PC-3 (cell line): ENCODE measurements at places on chromosomes 7 and 10. TPM values are rescaled to one million over a fixed set of nuclear protein-coding genes. Genes with fewer than 3 reads are reported as not detected.

- no peak for DNase-seq
- H3K36me3 ChIP-seq = no peaks in the 10 kb centered on the region
- no peaks in the 10 kb centered on the region for H3K4me1 ChIP-seq
- H3K27ac ChIP-seq = no peak overlapping the region
- peaks cover 33% of the 10 kb centered on the region for H3K27me3 ChIP-seq
- no peak overlapping the region for H3K4me3 ChIP-seq
Observed at GRCh38 chr7:143073556-143073955, 21.4 kb downstream of the OR6V1 start.

DNA sequence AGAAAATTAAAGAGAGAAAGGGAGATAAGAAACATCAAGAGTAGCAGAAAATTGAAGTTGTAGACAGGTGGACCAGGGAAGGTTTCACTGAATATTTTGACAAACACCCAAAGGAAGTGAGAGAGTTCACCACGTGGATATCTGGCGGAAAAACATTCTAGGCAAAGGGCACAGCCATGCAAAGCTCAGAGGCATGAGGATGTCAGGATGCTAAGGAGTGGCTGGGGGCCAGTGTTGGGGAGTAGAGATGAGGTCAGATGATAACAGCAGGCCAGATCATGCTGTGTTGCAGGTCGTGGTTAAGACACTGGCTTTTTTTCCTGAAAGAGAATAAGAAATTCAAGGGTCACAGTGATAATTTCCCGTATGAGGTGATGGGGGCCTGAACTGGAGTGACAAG, 181.9 kb downstream of the DGKI start:
- no peak for DNase-seq
- no peak overlapping the region for H3K27ac ChIP-seq
- no peaks in the 10 kb centered on the region for H3K36me3 ChIP-seq
- H3K27me3 ChIP-seq = no peaks in the 10 kb centered on the region
- H3K4me1 ChIP-seq = peaks cover 20% of the 10 kb centered on the region; the same call in 1 of the 2 replicates

- no peak overlapping the region for H3K4me3 ChIP-seq
- no peak overlapping the region for H3K27ac ChIP-seq
- H3K4me1 ChIP-seq = no peaks in the 10 kb centered on the region
- no peaks in the 10 kb centered on the region for H3K36me3 ChIP-seq
- DNase-seq = no peak
Observed at GRCh38 chr7:157158400-157158799, 19.7 kb downstream of the UBE3C start.

DNA sequence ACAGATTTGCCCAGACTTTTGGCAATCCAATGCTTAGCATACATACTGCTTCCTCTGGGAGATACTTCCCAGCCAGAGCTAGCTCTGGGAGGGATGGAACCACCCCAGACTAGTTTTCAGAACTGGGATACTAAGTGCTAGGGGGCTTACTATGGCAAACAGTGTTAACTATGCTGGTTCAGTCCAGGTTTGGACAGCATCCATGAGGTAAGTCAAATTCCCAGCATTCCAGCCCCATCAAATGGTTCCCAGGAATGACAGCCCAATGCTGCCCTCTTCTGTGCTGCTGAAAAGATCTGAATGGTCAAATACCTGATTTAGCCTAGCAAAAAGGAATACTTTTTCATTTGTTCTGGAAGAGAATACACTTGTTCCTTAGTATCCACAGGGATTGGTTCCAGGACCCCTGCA, 141.7 kb upstream of the CCDC6 start:
- H3K27ac ChIP-seq = no peak overlapping the region
- H3K4me1 ChIP-seq = peaks cover 15% of the 10 kb centered on the region
- no peak overlapping the region for H3K4me3 ChIP-seq

GRCh38 chr10:17138460-17139042, 8.9 kb upstream of the CUBN start:
- DNase-seq = no peak
- no peak overlapping the region for H3K4me3 ChIP-seq
- no peaks in the 10 kb centered on the region; the same call in 1 of the 2 replicates for H3K4me1 ChIP-seq
- no peak overlapping the region for H3K27ac ChIP-seq
- no peaks in the 10 kb centered on the region for H3K36me3 ChIP-seq
- no peaks in the 10 kb centered on the region for H3K27me3 ChIP-seq

DNA sequence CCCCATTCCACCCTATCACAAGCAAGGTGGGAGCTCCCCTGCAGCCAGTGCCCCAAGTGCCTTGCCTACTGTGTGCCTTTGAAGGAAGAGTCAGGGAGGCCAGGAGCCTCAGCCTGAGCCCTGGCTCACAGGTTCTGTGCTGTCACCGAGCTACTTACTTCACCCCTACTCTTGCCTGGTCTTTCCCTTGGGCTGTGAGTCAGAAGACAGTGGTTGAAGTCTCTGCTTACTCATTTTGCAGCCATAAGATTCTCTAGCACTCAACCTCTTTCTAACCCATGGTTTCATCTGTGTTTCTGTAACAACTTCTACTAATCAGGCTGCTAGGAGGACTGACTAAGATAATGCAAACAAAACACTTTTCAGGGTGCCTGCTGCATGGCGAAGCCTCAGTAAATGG, 114.5 kb downstream of the PLCE1 start:
- peaks cover 26% of the 10 kb centered on the region for H3K4me1 ChIP-seq
- H3K27me3 ChIP-seq = no peaks in the 10 kb centered on the region
- H3K4me3 ChIP-seq = no peak overlapping the region
- peak; percentile 63 for DNase-seq
- H3K27ac ChIP-seq = peak overlapping the region; percentile 47

GRCh38 chr10:71998840-71999194, 34.6 kb downstream of the CHST3 start:
- no peaks in the 10 kb centered on the region for H3K36me3 ChIP-seq
- H3K4me1 ChIP-seq = peaks cover 20% of the 10 kb centered on the region
- H3K4me3 ChIP-seq = peak overlapping the region; percentile 29
- peak; percentile 86 for DNase-seq
- H3K27me3 ChIP-seq = no peaks in the 10 kb centered on the region

- no peak overlapping the region for H3K27ac ChIP-seq
- H3K4me3 ChIP-seq = no peak overlapping the region
- H3K4me1 ChIP-seq = no peaks in the 10 kb centered on the region
- no peak for DNase-seq
- no peaks in the 10 kb centered on the region for H3K36me3 ChIP-seq
- H3K27me3 ChIP-seq = no peaks in the 10 kb centered on the region
Observed at GRCh38 chr10:79542626-79543025, 17.6 kb downstream of the SFTPA2 start.

- peaks cover 14% of the 10 kb centered on the region for H3K4me1 ChIP-seq
- H3K4me3 ChIP-seq = no peak overlapping the region
- no peaks in the 10 kb centered on the region for H3K27me3 ChIP-seq
- H3K36me3 ChIP-seq = no peaks in the 10 kb centered on the region
Observed at GRCh38 chr7:150377196-150377595, 1.9 kb upstream of the ZNF775 start.

- H3K36me3 ChIP-seq = no peaks in the 10 kb centered on the region
- no peaks in the 10 kb centered on the region for H3K27me3 ChIP-seq
- peaks cover 45% of the 10 kb centered on the region for H3K4me1 ChIP-seq
- H3K27ac ChIP-seq = peak overlapping the region; percentile 88
- DNase-seq = no peak
Observed at GRCh38 chr10:50361946-50362345, 110.6 kb upstream of the ASAH2 start.

- no peak for DNase-seq
- no peaks in the 10 kb centered on the region for H3K27me3 ChIP-seq
- H3K4me1 ChIP-seq = peaks cover 14% of the 10 kb centered on the region
- no peaks in the 10 kb centered on the region for H3K36me3 ChIP-seq
- H3K27ac ChIP-seq = no peak overlapping the region
Observed at GRCh38 chr10:79244068-79244442, 103.2 kb upstream of the PPIF start.

GRCh38 chr7:150322114-150322832, 882 bp upstream of the LRRC61 start:
- H3K27me3 ChIP-seq = no peaks in the 10 kb centered on the region
- no peaks in the 10 kb centered on the region for H3K36me3 ChIP-seq
- H3K4me1 ChIP-seq = peaks cover 17% of the 10 kb centered on the region
- H3K27ac ChIP-seq = no peak overlapping the region

DNA sequence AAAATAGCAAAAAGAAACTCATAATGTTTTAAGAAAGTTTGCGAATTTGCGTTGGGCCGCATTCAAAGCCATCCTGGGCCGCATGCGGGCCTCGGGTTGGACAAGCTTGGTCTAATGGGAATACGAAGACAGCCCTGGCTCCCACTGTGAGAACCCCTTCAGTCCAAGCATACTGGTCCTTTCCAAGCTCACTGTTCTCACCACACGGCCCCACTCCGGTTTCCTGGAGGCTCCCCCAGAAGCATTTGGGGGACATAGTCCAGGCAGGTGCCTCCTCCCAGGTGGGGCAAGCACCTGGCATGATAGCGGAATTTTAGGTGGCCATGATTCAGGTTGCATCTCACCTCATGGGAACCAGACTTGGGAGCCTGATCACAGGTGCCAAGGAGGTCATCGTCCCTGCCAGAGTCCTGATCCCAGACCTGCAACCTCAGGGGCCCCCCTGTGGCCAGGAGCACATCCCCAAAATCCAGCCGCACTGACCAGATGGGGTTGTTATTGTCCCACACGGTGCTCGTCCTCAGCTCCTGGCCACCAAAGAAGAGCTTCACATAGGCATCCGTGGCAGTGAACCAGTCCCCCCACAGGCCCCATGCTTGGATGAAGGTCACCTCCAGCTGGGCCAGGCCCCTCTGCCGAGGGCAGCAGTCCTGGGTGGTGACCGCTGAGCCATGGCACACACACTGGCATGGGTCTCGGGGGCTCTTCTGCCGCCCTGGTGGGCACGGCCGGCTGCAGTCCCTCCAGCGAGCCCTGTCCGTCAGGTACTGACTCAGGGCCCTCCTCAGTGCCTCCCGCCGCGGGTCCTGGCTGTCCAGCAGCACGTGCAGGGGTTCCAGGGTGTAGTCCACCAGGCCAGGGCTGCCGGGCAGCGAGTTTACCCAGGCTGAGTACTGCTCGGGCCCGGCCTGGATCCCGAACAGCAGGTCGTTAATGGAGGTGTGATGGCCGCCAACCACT, 4.4 kb downstream of the PRF1 start:
- DNase-seq = no peak
- no peak overlapping the region for H3K4me3 ChIP-seq
- no peak overlapping the region for H3K27ac ChIP-seq
- no peaks in the 10 kb centered on the region for H3K36me3 ChIP-seq
- no peaks in the 10 kb centered on the region for H3K27me3 ChIP-seq

GRCh38 chr10:61941202-61941681, 39.7 kb downstream of the ARID5B start:
- H3K36me3 ChIP-seq = peaks cover 2% of the 10 kb centered on the region; the same call in 1 of the 2 replicates
- H3K4me1 ChIP-seq = peaks cover 88% of the 10 kb centered on the region
- no peak overlapping the region for H3K4me3 ChIP-seq
- no peak for DNase-seq
- H3K27ac ChIP-seq = peak overlapping the region; percentile 72

The ERVW-1 gene
- not detected in 2 replicates for total RNA-seq

The TMEM176B gene
- not detected in 2 replicates for total RNA-seq

The PCDH15 gene
- not detected in 2 replicates for total RNA-seq
